ENCODE measurements at places on chromosomes 3 and 15.

DNA sequence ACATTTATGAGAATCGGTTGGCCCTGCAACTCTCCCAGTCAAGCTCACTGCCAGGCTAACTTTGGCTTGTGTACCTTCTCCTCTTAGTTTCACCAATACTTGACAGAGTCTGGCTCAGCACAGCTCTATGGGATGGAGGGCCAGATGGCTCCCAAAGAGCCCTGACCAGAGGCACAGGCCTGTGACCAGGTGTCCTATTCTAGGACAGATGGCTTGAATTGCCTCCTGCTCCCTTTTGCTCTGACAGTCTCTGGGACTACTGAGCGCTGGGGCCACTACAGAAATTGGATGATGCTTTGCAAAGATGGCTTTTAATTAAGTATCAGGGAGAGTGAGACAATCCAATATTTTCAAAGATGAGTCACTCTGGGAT, 10.3 kb upstream of the ARID3B start:
- no peak for DNase-seq

- DNase-seq, result no peak
Measured at GRCh38 chr15:70558406-70559264, 204.7 kb downstream of the UACA start.

GRCh38 chr3:140816372-140817195, 125.1 kb upstream of the SLC25A36 start:
- DNase-seq, result no peak

- no peak for DNase-seq
Measured at GRCh38 chr3:86578071-86578470, 412.9 kb downstream of the VGLL3 start.

DNA sequence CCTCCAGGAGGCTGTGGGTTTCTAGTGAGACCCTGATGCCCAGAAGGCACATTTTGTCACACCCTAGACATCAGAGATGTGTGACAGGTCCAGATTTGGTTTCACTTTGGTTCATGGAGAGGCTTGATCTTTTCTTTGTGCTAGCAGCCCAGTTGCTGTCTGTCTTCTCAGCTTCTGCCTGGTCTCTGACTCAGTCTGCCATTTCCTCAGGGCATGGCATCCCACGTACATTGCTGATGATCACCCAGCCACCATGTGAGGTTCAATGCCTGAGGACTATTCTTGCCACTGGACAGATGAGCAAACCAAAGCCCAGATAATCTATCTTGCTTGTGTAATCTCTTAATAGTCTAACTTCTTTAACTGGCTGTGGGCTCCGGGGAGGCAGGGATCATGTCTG, 144.9 kb upstream of the MRPS22 start:
- no peak for DNase-seq

- DNase-seq, result no peak
Measured at GRCh38 chr3:44926921-44927320, 49.1 kb downstream of the ZDHHC3 start.

DNA sequence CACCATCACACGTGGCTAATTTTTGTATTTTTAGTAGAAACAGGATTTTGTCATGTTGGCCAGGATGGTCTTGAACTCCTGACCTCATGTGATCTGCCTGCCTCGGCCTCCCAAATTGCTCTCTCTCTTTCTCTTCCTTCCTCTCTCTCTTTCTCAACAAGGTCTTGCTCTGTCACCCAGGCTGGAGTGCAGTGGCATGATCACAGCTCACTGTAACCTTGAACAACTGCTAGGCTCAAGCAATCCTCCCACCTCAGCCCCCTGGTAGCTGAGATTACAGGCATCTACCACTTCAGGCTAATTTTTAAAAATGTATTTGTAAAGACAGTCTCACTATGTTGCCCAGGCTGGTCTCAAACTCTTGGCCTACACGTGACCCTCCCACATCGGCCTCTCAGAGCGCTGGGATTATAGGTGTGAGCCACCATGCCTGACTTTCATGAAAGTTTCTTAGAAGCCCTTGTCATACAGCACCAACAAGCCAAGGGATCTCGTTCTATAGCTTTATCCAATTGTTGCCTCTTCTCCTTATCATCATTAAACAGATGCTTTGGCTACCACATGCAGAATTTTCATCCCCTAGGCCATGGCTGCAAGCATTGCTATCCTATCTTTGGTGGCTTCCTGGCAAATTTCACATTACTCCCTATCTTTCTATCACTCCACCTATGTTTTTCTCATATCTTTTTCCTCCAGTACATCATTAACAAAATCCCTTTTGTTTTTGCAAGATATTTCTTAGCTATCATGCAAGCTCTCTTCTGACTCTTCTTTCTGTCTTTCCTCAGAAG, 5.7 kb downstream of the CCDC32 start:
- DNase-seq, result no peak

- DNase-seq, result no peak
Measured at GRCh38 chr3:79560698-79561097, 207.1 kb downstream of the ROBO1 start.

- no peak for DNase-seq
Measured at GRCh38 chr3:1179146-1179545, 86.3 kb downstream of the CNTN6 start.

DNA sequence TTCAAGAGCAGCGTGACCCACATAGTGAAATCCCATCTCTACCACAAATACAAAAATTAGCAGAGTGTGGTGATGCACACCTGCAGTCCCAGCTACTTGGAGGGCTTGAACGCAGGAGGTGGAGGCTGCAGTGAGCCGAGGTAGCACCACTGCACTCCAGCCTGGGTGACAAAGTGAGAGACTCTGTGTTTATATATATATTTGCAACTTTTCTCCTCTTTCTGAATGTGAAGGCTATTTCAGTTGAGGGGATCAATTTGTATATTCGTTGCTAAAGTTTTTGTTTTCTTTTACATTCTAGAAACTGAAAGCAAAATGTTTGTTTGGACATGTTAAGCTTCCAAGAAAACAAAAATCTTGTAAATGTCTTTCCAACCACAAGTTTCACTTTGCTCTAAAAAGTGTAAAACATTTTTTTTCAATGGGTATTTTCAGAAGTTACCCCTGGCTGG, 29.8 kb upstream of the FAM98B start:
- no peak for DNase-seq

DNA sequence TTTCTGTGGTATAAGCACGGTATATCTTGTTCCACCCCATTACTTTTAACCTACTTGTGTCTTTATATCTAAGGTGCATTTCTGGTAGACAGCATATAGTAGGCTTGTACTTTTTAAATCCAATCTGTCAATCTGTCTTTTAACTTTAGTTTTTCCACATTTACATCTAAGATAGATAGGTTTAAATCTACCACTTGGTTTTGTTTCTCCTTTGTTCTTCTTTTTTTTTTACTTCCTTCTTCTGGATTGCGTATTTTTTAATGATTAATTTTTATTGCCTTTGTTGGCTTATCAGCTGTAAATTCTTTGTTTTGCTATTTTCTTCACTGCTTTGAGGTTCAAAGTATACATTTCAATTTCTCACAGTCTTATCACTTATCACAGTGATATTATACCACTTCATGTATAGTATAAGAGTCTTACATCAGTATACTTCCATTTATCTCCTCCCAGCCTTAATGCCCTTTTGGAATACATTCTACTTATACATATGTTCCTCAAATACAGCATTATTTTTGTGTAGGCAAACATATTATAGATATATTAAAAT, 31.0 kb downstream of the IQCB1 start:
- no peak for DNase-seq

DNA sequence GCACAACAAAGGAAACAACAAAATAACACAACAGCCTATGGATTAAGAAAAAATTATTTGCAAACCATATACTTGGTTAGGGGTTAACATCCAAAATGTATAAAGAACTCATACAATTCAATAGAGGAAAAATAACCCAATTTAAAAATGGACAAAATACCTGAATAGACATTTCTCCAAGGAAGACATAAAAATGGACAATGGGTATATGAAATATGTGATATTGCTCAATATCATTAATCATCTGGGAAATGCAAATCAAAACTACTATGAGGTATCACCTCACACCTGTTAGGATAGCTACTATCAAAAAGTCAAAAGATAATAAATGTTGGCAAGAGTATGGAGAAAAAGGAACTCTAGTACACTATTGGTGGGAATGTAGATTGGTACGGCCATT, 71.0 kb upstream of the THRB start:
- no peak for DNase-seq

- no peak for DNase-seq
Measured at GRCh38 chr3:42098171-42098570, 7.0 kb downstream of the TRAK1 start.

GRCh38 chr3:4720316-4721075, 227.3 kb downstream of the ITPR1 start:
- DNase-seq, result peak; percentile 15

GRCh38 chr15:46091860-46092450, 457.1 kb downstream of the SQOR start:
- peak; percentile 3 for DNase-seq

DNA sequence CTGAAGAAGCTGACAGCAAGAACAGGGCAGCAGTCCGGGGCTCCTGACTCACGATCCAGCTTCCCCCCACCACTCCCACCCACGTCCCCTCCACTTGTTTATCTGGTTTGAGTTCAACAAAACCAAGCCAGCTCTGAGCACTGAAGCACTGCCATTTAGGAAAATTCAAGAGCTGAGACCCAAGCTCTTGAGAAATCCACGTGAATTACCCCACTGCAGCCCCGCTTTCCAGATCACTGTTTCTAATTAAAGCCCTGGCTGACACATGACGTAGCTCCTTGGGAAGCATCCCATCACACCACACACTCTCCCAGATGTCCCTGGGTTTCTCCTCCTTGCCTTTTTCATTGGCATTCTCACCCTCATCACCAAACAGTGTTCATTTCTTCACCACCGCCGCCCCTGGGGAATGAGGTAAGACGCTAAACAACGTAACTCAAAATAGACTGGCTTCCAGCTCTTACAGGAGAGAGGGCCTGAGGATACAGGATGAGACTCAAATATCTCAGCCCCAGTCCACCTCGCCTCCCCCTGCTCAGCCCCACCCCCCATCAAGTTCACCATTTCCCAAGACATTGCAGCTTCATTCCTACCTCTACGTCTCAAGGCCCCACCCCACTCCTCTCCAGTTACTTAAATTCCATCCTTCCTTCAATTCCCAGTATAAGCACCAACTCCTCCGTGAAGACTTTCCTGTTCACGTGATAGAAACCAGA, 95.4 kb downstream of the SRGAP3 start:
- no peak for DNase-seq

GRCh38 chr15:37007301-37007700, 93.0 kb downstream of the MEIS2 start:
- no peak for DNase-seq

DNA sequence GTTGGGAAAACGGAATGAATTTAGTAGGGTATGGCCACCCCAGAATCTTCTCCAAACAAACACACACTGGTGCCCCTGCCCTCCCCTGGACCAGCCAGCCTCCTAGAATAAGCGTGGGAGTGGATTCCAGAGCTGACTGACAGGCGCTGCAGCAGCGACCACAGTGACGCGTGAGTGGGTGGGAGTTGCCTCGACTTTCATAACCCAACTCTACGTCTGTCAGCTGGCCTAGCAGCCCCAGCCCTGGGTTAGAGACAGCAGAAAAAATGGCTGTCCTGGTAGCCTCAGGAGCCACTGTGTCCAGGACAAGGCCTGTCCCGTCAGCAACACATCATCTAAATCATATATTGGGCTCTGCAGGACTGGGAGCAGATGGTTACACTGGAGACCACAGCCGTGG, 10.0 kb downstream of the PLA2G4B start:
- DNase-seq, result no peak

DNA sequence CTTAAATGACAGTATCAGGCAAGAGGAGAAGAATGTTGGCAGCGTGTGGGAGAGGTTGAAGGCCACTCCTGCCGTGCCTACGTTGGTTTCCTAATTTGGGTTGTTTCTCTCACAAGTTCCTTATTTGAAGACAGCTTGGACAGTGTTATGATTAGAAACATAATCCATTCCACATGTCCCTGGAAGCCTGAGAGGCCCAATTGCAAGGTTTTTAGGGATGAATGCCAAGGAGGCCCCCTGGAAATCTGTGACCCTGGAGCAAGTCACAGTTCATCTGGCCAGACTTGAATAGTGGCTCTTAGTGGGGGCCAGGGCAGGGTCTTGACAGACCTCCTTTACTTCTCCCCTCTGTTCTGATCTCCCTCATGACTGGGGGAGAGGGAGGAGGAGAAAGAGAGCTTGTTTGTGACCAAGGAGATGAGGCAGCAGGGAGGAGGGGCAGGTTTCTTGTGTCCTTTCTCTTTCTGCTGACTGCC, 584.4 kb upstream of the TBL1XR1 start:
- no peak for DNase-seq

- peak; percentile 69 for DNase-seq
Measured at GRCh38 chr3:184156522-184156955, 1.4 kb downstream of the DVL3 start.
